ENCODE measurements at places on chromosomes 3 and 15. TPM values are rescaled to one million over a fixed set of nuclear protein-coding genes. Genes with fewer than 3 reads are reported as not detected.

The SCAANT1 gene
- polyA plus RNA-seq, result 1.1 TPM

DNA sequence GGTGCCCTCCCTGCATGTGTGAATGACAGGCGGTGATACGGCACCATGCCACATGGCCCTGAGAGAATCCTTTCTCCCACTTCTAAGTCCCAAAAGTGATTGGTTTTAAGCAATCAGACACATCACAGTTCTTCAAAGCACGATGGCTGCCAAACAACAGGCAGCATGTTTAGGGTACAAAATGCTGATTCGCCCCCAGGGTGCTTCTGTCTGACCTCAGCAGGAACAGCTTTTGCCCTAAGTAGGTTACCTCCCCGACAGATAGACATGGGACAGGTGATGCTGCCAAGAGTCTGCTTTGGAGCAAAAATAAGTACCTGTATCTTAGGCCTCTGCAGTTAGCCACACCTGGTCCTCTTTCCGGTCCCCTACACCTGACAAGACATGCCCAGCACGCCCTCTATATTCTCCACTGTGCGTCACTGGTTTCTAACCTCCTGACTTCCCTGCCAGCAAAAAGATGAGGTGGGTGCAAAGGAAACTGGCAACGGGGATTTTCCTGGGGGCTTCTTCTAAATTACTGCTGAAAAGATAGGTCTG is 549.8 kb downstream of the FOXP1 start:
- no peak for DNase-seq

- no peak for DNase-seq
Observed at GRCh38 chr15:61182946-61183345, 46.2 kb downstream of the RORA start.

DNA sequence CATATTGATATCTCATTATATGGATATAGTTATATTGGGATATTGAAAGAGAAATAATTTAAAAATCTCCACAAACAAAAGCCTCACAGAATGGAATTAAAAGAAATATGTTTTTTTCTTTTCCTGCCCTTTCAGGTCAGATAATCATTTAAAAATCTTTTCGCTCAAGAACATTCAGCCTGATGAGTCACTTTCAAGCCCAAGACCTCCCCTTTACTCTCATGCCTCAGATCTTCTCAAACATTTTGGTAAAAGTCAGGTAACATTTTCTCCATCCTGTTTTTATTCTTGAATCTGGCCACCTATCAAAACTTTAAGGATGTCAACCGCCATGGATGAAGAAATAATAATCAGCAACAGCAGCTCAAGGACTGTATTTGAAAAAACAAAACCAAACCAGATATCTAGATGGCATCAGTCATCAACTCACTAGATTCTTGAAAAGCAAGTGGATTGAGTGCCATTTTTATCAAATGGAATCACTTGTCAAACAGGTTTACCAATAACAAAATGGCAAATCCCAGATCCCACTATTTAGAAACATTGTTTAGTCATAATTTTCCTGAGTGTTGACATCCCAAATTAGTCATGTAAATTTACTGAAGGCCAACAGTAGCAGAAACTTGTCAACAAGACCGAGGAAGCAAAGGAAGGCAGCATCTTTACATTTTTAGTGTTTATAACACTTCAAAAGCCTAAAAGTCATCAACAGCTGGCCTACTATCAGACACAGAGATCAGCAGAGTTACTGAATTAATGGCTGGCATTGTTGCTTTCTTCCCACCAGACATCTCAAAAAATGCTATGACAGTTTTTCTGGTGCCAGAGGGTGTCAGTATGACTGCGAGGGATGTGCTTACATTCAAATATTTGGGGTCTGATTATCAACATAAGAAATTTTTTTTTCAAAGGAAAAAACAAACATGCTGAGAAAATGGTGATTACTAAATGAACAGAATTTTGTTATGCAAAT is 444.7 kb downstream of the MAGI1 start:
- DNase-seq, result no peak

GRCh38 chr3:170421758-170422157 is 3.1 kb downstream of the CLDN11 start:
- no peak for DNase-seq

DNA sequence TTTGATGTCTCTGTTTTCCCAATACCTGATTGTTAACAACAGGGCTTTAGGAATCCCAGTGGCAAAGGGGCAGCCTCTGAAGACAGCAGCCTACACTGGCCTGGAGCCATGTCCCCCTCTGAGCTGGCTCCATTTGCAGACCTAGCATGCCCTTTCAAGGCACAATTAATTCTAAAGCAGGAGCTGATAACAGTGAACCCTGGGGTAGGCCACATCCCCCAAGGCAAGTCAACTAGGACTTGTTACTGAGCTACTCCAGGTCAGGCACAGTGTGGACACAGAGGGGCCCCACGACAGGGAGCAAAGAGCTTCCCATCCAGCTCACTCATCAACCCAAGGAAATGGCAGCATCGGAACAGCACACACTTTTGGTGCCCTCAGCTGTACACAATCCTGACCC is 51.9 kb downstream of the SPSB4 start:
- no peak for DNase-seq
